ENCODE measurements at places on chromosomes 2 and 18.

DNA sequence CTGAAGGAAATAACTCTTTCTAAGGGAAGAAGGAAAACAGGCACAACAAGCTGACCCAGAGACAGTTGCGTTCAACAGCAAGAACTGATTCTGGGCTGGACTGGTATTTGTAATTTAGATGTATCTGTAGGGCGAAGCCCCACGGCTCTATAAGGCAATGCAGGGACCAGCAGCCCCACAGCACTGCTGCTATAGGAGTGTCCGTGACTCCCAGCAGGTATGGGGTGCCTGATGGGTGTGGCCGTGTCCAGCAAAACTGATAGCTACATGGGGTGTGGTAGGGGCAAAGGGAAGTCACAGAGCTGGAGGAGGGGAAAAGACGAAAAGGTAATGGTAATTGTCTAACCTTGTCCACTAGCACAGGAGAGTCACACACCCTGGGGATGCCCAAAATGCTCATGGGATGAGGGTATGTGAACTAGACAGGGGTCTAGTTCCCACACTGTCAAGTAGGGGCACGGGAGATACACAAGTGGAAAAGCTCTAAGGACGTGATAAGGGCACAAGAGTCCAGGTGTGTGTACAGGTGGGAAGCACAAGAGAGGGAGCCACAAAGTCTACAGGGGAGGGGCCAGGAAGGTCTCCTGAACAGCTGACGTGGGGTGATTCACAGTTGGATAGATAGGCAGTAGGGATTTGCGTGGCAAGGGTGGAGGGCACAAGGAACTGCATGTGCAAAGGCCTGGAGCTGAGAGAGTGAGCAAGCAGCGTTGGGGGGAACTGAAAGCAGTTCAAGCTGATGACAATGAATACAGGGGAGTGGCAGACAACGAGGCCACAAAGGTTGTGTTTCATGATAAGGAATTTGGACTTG lies 48.5 kb upstream of the ASPRV1 start:
- DNase-seq = no peak

GRCh38 chr2:69743847-69744264 lies 1.9 kb downstream of the ANXA4 start:
- DNase-seq = no peak

- DNase-seq = no peak
These were observed 110.0 kb upstream of the GCFC2 start for GRCh38 chr2:75820693-75821092.

GRCh38 chr18:50429207-50429948 lies 54.5 kb downstream of the SKA1 start:
- no peak for DNase-seq

DNA sequence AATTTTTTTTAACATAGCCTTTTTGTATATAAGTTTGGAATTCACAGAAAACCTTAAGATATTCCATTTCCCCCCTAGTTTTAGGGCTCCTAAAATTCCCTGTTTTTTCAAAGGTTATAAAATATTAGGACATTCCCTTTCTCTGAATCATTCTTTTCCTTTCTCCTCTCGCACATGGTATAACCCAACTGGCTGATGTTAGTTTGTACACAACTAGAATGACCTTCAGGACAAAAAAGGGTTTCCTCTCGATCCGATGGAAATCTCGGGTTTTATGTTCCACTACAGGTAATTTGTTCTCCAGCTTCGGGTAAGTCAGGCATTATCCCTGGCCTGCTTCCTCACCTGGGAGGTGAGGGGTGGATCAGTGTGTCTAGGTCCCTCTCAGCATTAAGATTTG lies 215.1 kb downstream of the LDLRAD4 start:
- DNase-seq = no peak

DNA sequence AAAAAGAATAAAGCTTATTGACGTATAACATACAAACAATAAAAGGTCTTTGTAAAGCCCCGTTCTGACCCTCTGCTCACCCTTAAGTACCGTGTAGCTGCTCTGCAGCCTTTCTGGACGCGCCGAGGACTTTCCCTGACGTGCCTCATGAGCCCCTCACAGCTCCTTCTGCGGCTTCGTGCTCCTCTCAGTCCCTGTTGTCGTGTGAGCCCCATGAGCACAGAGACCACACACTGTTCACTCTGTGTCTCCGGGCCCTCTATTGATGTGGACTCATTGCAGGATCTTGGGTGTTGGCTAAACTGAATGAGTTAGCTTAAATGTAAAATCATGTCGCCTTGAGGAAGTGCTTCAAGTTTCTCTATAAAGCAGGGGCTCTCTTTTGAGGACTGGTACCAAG lies 43.6 kb upstream of the INHBB start:
- DNase-seq = no peak

- no peak for DNase-seq
These were observed 30.7 kb upstream of the HDAC4 start for GRCh38 chr2:239431536-239431935.

DNA sequence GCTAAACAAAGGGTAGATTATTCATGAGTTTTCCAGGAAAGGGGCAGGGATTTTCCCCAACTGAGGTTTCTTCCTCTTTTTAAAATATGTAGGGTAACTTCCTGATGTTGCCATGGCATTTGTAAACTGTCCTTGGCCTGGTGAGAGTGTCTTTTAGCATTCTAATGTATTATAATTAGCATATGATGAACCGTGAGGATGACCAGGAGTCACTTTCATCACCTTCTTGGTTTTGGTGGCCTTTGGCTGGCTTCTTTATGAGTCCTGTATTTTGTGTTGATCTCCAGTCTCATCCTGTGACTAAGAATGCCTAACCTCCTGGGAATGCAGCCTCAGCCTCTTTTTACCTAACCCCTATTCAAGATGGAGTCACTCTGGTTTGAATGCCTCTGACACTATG lies 391.0 kb upstream of the LINC00305 start:
- DNase-seq = no peak

DNA sequence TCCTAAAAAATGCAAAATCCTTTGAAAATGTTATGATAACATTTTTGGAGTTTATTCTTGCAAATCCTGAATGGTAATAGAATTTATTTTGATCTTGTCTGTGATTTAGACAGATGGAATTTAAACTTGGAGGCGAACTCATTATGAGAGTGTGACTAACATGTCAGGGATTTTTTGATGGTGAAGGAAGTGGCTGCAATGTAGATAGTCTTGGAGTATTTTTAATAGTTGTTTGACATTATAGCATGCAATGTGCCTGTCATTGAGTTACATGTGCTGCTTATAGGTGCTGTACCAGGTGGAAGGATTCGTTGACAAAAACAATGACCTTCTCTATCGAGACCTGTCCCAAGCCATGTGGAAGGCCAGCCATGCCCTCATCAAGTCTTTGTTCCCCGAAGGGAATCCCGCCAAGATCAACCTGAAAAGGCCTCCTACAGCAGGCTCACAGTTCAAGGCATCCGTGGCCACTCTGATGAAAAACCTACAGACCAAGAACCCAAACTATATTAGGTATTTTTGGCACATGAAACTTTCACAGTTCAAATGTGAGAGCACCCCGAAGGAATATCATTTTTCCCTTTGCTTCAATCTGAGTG lies 141.8 kb downstream of the MYO1B start:
- no peak for DNase-seq

DNA sequence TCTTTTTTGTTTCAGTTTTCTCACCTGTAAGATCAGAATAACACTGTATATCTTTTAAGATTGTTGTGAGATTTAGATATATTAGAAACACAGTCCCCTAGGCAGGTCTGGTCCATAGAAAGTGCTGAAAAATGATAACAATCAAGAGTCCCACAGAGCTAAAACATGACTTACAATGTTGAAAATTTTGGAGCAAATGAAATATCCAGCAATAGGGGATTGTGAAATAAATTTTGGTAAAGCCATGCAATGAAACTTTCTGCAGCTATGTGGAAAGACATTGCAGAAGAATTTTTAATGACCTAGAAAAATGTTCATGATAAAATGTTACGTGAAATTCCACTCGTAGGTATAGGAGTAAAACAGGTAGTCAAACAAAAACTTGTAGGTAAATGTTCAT lies 127.6 kb upstream of the SERPINE2 start:
- DNase-seq = no peak

- no peak for DNase-seq
These were observed 24.8 kb downstream of the KIF5C start for GRCh38 chr2:148899638-148900318.
